ENCODE measurements at places on chromosomes 7 and 10. TPM values are rescaled to one million over a fixed set of nuclear protein-coding genes. Genes with fewer than 3 reads are reported as not detected.
A peak's percentile ranks its signal among the peaks of the same experiment; 100 is the strongest.

Gene TMEM176A
- 0.26 TPM for total RNA-seq

Gene CTNNA3
- not detected for total RNA-seq

Gene TMEM140
- total RNA-seq: 7.0 TPM

DNA sequence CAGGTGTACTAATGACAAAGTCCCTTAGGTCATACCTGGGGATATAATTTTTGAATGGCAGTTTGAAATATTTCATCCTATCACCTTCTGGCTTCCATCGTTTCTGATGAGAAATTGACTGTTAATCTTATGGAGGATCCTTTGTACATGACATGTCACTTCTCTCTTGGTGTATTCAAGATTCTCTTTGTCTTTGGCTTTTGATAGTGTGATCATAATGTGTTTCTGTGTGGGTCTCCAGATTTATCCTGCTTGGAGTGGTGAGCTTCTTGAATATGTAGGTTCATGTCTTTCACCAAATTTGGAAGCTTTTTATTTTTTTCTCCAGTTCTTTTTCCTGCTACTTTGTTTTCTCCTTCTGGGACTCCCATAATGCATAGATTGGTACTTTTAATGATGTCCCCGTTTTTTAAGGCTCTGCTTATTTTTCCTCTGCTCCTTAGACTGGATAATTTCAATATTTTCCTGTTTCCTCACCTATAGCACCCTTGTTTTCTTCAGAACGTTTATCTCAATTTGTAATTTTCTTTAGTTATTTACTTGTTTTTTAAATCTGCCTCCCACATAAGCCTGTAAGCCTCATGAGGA is 4.4 kb downstream of the RBM33 start:
- peaks cover 39% of the 10 kb centered on the region for H3K4me1 ChIP-seq
- no peak for DNase-seq
- no peaks in the 10 kb centered on the region for H3K27me3 ChIP-seq

DNA sequence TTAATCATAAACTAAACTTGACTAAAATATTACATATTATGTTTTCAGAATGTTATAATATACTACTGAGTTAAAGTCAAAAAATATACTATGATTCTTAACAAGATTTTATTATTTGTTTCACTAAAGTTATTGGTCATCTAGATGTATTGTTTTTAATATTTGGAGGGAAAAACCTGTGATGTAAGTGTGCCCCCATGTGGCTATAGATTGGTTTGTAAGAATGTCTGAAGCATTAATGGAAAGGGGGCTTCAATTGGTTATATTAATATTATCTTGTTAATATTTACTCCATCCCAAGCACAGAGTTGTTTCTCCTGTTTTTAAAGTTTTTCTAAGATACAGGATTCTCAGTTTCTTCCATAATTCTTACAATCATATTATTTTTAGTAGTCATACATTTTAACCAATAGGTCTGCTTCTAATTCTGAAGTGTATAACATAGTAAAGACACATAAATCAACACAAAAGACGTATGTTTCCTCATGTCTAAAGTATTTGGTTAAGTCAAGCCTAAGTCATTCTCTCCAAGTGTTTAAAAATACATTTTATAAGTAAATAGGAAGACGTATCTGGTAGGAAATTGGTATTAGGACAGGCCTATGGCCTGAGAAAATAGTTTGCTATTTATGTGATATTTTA is 58.0 kb downstream of the GNAT3 start:
- no peak for DNase-seq
- H3K27ac ChIP-seq: no peak overlapping the region
- no peak overlapping the region for H3K4me3 ChIP-seq
- no peaks in the 10 kb centered on the region for H3K27me3 ChIP-seq
- no peaks in the 10 kb centered on the region for H3K4me1 ChIP-seq

DNA sequence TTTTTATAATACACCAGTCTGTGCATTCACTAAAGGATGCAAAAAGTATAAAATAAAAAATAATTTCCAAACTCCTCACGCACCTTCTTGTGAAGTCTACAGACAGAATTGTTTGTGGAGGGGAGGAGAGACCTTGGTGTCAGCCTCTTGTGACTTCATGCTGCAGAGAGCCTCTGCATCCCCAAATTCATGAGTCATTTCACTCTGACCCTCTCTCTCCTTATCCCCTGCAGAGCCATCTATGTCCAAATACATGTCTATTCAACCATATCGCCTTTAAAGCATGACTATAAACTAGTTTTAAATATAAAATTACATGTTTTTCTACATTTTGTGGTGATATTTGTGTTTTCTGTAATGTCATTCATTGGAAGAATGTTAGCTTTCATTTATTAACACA is 6.0 kb downstream of the CREB5 start:
- H3K4me1 ChIP-seq: no peaks in the 10 kb centered on the region
- no peak overlapping the region for H3K4me3 ChIP-seq
- no peak overlapping the region for H3K27ac ChIP-seq
- no peaks in the 10 kb centered on the region for H3K36me3 ChIP-seq
- H3K27me3 ChIP-seq: peaks cover 9% of the 10 kb centered on the region

DNA sequence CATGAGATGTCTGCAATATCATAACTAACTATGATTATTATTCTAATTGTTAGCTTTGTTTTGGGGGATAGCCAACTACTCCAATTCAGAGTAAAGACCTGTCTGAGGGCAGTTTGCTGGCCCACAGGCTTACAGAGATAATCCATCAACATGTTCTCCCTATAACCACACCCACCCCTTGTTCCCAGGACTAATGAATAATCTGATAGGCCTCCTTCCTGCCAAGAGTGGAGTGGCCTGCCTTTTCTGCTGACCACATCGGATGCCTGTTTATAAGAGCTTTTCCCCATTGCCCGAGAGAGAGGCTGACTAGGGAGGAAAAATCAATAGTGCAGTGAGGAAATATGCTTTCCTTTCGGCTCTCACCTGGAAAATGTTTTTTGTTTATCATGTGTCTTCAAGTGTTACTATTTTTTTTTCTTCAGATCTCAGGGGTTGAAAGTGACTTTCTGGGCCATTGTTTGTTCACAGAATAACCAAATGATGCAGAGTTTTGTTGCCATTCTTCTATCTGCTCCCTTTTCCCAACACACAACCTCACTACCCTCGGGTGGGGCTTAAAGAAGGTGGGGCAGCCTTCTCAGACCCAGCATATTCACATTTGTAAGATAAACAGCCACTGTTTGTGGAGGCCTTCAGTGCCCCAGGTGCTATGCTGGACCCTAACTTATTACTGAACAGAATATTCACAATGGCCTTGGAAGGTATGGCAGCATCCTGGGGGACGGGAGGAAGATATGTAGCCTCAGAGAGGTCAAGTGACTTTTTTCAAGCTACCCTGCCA is 38.4 kb downstream of the PLPP4 start:
- no peaks in the 10 kb centered on the region for H3K27me3 ChIP-seq
- no peaks in the 10 kb centered on the region for H3K36me3 ChIP-seq
- no peak overlapping the region for H3K4me3 ChIP-seq
- H3K27ac ChIP-seq: no peak overlapping the region

- H3K4me1 ChIP-seq: no peaks in the 10 kb centered on the region
- H3K36me3 ChIP-seq: no peaks in the 10 kb centered on the region
- no peak overlapping the region for H3K4me3 ChIP-seq
- H3K27ac ChIP-seq: no peak overlapping the region
- no peak for DNase-seq
- H3K27me3 ChIP-seq: peaks cover 4% of the 10 kb centered on the region
Measured at GRCh38 chr10:49388161-49388560, 7.7 kb downstream of the DRGX start.

- H3K27ac ChIP-seq: no peak overlapping the region
- DNase-seq: no peak
- no peak overlapping the region for H3K4me3 ChIP-seq
- H3K4me1 ChIP-seq: peaks cover 12% of the 10 kb centered on the region
Measured at GRCh38 chr10:122499012-122499411, 37.7 kb downstream of the HTRA1 start.

GRCh38 chr7:135673360-135673706 is 11.0 kb downstream of the STMP1 start:
- no peaks in the 10 kb centered on the region for H3K4me1 ChIP-seq
- no peak overlapping the region for H3K27ac ChIP-seq
- H3K27me3 ChIP-seq: no peaks in the 10 kb centered on the region
- no peaks in the 10 kb centered on the region for H3K36me3 ChIP-seq
- no peak overlapping the region for H3K4me3 ChIP-seq

- H3K36me3 ChIP-seq: no peaks in the 10 kb centered on the region
- H3K4me1 ChIP-seq: no peaks in the 10 kb centered on the region
- no peak overlapping the region for H3K27ac ChIP-seq
- H3K27me3 ChIP-seq: no peaks in the 10 kb centered on the region
Measured at GRCh38 chr10:58543141-58543540, 30.5 kb downstream of the BICC1 start.

- H3K27ac ChIP-seq: no peak overlapping the region
- H3K27me3 ChIP-seq: no peaks in the 10 kb centered on the region
- peaks cover 6% of the 10 kb centered on the region for H3K36me3 ChIP-seq
- DNase-seq: no peak
- peak overlapping the region; percentile 96 for H3K4me3 ChIP-seq
Measured at GRCh38 chr10:102504976-102505300, 1.2 kb downstream of the SUFU start.

Measured in CD8-positive, alpha-beta memory T cell (primary cell).